A673 (cell line): ENCODE measurements at places on chromosomes 7 and 10.

- DNase-seq: no peak
These were observed 266.8 kb upstream of the STEAP1 start for GRCh38 chr7:89887489-89887888.

DNA sequence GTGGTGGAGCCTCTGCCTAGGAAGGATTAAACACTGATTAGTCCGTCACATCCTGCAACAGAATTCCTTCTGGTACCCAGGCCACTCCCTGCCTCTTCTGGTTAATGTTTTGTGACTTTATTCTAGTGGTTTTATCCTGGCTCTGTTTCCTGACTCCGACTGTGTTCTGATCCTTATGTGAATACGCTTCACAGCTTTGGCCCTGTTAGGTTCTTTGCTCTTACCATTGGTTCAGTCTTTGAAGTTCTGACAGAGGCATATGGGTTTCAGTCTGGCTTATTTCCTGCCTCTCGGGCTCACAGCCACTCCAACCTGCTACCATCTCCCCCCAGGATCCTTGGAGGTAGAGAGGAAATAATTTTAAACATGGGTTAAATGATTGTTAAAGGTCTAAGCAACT is 23.2 kb upstream of the FGL2 start:
- no peak for DNase-seq

DNA sequence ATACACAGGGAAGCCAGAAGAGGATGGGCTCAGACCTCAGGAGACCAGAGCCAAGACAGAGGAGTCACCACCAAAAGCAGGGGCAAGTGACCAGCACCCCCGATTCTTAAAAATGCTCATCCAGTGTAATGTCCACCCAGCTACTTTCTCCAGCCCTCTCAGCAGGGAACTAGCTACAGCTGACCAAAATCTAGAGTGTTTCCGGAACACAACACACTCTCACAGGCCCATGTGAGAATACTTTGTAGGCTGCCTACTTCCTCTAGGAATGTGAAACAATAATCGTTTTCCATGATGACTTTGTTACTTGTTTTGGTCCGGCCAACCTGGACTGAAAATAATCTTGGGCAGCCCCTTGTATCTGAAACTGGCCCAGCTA is 14.5 kb downstream of the PSAP start:
- DNase-seq: no peak

DNA sequence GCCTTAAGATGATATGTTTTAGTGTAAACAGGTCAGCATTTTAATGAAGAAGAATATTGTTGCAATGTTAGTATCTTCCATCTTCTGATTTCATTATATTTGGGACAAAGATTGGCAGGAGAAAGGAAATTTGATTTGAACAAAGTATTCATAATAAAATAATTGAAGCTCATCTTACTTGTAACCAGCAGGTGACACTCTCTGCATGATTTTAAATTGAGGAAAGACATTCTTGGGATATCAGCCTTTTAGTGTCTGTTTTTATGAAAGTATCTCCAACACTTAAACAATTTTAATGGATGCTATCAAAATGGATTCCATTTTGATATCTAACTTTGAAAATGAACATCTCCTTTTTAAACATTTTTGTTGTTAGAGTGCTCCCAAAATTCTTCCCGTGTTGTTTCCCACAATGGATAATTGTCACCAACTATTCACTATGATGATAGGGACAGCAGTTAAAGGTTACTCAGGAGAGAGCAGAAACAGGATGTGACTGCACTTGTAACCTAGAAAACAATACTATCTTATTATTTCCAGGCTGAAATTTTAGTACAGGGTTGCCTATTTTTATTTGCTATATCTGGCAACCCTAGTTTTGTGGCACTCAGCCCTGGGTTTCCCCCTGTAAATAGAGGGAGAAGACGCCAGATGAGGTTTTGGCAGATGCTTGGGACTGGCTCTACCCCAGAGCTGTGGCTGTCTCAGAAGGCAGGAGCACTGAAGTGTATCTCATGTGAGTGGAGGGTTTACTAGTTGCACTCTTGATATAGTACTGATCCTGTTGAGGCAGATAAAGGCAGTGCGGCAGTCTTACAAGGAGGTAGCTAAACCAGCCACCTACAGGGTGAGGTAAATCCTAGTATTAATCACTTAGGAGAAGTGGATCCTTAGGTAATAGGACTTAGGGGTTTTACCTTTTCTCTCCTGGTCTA is 31.0 kb upstream of the ABCB4 start:
- DNase-seq: peak; percentile 14

- DNase-seq: no peak
These were observed 183.7 kb downstream of the RPS24 start for GRCh38 chr10:78217336-78217735.

DNA sequence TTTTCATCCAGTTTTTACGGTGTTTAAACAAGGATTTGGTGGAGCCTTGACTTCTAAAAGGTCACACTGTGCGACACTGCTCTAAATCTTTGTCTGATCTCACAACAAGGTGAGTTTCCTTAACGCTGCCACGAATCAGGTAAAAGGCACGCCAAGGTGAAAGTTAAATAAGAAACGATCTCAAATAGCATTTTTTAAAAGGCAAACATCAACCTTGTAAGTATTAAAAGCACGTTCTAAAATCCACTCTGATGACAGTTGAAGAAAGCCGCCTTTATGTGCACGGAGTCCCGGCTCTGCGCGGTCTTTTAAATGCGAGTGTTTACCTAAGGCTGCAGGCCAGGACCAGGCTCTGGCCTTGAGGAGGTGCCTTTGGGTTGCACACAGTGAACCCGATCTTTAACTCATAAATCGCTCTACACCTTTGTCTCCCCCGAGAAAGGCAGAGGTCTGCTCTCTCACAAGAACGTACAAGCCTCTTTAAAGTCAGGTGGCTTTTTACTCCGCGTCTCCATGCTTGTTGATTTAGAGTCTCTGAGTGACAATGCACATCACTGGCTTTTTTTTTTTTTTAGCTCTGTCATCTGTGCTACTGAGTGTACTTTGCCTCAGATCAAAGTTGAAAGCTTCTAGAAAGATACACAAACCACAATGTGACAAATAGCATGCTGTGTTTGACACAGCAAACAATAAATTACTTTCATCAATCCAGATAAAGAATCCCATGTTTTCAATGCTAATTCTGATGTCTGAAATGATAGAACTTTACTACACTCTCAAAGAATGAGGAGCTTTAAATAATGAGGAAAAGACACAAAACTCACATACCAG is 25.9 kb upstream of the RNF32 start:
- no peak for DNase-seq

DNA sequence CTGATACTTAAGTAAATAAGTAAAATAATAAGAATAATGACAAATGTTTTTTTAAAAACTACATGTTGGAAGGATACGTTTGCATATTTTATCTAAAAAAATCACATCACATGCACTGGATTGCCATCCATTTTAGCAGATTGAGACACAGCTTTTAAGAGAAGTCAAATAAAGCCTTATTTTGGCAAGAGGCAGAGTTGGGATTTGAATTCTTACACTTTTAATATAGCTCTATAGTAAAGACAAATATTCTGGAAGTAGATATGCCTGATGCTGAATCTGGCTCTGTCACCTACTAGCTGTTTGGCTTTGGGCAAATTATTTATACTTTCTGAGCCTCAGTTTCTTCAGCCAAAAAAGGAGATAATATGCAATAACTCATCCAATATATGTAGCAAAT is 386.4 kb downstream of the ETV1 start:
- DNase-seq: no peak

DNA sequence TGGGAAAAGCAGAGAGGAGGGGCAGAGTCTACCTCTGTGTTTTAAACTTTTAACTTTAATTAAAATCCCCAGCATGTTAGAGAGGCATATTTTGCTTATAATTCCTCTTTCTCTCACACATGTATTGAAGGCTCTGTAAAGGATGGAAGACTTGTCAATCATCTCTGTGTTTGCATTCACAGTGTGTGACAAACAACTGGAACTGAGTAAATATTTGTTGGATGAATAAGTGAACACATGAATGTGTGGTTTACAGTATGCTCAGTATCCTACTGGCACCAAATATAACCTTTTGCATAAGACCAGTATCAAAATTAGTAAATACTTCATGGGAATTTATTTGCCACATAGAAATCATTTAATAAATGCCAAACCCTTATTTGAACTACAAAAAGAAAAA is 829.0 kb downstream of the GRID1 start:
- no peak for DNase-seq

- no peak for DNase-seq
These were observed 16.2 kb downstream of the RBP3 start for GRCh38 chr10:47364366-47364765.

- no peak for DNase-seq
These were observed 81.7 kb downstream of the HDAC9 start for GRCh38 chr7:18577096-18577771.

GRCh38 chr7:23965296-23965695 is 255.3 kb downstream of the STK31 start:
- DNase-seq: no peak

GRCh38 chr7:66118603-66119002 is 4.0 kb downstream of the CRCP start:
- DNase-seq: no peak

GRCh38 chr10:128922172-128922571 is 544.9 kb upstream of the MGMT start:
- no peak for DNase-seq

DNA sequence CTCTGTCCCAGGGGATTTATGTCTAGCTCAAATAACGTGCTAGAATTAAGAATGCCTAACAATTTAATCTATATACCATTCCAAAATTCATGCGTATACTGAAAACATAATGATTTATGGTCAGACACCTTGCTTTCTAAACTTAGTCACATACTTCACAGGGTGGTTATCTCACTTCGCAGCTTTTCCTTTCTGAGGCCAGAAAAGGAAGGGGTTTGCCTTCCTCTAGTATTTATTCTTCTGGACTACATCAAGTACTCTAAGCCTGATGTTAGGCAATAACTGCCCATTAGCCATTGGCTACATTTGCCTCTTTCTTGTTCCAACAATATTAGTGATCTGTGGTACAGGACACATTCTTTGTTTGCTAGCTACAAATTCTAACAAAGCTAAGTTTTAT is 72.6 kb upstream of the FHIP2A start:
- no peak for DNase-seq

- DNase-seq: no peak
These were observed 142.7 kb downstream of the TRIL start for GRCh38 chr7:28815369-28815927.

GRCh38 chr7:102392330-102392729 is 3.8 kb upstream of the PRKRIP1 start:
- no peak for DNase-seq

DNA sequence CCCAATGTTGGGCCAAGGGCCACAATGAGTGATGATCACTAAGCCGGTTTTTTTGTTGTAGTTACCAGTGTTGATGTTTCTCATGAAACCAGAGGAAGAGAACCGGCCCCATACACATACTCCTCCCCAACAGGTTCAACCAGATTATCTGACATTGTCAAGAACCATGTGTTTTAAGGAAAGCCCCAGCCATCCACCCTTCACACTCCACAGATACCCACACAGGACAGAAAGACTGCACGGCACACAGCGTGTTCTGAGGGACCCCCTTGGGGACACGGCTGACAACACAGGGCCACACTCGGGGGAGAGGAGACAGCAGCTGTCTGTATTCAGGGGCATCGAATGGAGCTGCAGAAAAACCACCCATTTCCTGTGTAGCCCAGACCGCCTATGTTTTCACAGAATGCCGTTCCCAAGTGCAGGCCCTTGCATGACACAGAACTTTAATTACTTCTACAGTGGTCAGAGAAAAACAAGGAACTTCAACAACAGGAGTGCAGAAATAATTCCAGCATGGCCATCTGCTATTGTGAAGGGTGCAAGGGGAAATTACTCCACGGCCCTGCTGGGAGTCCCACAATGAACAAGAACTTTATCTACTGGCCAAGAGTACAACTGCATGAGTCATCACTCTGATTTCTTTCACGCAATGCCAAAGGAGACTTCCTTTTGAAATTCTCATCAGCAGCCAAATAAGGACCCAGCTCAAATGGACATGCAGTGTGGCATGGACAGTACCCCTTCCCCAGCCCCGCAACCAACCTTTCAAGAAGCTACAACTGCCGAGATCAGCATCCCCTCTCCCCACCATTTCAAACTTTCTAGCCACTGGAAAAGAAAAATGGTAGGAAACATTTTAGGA is 2.3 kb downstream of the KLF6 start:
- peak; percentile 81 for DNase-seq

DNA sequence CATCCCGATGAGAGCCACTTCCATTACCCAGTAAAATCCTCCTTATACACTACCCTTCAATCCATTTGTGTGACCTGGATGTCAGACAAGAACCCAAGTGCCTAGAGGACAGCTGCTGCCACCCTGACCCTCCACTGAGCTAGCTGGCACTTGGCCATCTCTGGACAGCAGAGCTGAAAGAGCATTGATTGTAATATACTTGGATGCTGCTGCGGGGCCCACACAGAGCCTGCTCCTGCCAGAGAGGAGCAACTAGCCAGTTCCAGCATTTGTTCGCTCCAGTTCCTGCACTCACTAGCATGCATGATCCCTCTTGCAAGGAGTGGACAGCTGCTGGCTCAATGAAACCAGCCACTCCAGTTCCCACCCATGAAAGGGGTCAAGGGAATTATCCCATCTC is 8.4 kb upstream of the TMEM254 start:
- DNase-seq: no peak

DNA sequence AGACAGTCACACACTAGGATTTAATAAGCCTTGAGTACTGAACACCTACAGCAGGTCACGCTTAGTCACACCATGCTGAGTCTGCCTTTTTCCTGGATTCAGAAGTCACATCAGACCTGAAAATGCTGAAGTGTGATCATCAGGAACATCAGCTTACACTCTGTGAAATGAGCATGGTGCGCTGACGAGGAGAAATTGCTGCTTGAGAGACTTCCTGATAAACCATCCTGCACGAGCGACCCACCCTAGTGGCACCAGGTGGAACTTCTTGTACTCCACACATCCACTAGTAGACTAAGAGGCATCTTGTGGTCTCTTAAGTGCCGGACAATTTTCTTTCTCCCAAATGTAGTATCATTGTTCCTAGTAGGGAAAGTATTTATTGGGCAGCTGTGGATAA is 51.8 kb upstream of the MRLN start:
- DNase-seq: peak; percentile 41
